ENCODE measurements at places on chromosomes 4 and X.

GRCh38 chr4:94758700-94759399 lies 1.1 kb downstream of the BMPR1B start:
- no peak for DNase-seq

- no peak for DNase-seq
Measured at GRCh38 chrX:118780509-118780908, 43.1 kb upstream of the ZCCHC12 start.

- no peak for DNase-seq
Measured at GRCh38 chr4:41540687-41541086, 2.7 kb downstream of the LIMCH1 start.

DNA sequence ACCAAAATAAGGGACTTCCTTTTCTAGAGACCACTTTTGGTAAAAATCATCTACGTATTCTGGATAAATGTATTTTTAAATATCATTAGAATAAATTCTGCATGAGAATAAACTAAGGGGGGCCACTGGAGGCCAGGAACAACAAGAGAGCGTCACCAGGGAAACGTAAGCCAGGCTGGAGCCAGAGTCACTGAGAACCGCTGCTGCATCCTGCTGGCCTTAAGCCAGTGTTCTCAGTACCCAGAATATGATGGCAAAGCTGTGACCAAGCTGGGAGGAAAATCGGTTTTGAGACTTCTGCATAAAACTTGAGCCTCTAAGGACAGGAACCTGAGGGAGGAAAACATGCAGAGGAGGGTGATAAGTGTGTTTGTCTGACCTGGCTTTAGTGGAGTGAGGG lies 63.0 kb upstream of the FAM9A start:
- DNase-seq: no peak

DNA sequence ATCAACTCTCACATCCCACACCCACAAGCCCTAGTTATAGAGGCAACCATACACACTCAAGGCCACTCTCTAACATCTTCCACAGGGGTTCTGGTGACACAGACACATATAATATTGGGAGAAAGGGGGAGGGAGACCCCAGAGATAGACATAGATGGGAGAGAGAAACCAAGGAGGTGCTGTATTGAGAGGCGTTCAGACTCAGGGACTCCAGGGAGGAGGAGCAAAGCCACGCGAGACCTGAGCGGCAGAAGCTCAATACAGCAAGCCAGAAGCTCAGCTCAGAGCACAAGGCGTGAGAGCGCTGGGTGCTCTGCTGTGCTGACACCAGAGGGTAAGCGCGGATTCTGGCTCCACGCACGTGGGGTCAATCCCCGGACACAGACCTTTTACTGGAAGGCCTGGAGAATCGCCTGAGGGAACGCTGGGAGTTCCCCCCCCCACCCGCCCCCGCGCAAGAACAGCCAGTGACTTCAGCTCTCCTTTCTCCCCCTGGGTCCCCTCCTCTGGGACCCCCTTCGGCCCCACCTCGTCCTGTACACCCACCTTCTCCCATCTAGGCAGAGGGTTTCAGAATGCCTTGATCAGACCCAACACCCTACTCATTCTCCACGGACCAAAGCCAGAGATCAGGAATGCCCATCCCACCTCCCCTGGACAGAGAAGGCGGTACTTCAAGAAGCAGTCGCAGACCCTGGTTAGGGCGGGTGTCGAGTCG lies 8.7 kb downstream of the MSX1 start:
- DNase-seq: no peak

GRCh38 chr4:159193046-159193620 lies 90.3 kb downstream of the RAPGEF2 start:
- DNase-seq: no peak

- no peak for DNase-seq
Measured at GRCh38 chrX:140933874-140934655, 68.3 kb upstream of the SPANXB1 start.

GRCh38 chr4:145260091-145260490 lies 79.7 kb upstream of the OTUD4 start:
- DNase-seq: no peak

- DNase-seq: no peak
Measured at GRCh38 chrX:49040376-49040955, 2.7 kb downstream of the TFE3 start.

GRCh38 chr4:187270154-187270553 lies 546.5 kb upstream of the FAT1 start:
- DNase-seq: no peak

GRCh38 chr4:15240764-15241163 lies 187.1 kb upstream of the C1QTNF7 start:
- no peak for DNase-seq

- no peak for DNase-seq
Measured at GRCh38 chr4:54929459-54929858, 195.9 kb downstream of the KDR start.

GRCh38 chr4:23333946-23334878 lies 555.6 kb downstream of the PPARGC1A start:
- DNase-seq: peak; percentile 40

DNA sequence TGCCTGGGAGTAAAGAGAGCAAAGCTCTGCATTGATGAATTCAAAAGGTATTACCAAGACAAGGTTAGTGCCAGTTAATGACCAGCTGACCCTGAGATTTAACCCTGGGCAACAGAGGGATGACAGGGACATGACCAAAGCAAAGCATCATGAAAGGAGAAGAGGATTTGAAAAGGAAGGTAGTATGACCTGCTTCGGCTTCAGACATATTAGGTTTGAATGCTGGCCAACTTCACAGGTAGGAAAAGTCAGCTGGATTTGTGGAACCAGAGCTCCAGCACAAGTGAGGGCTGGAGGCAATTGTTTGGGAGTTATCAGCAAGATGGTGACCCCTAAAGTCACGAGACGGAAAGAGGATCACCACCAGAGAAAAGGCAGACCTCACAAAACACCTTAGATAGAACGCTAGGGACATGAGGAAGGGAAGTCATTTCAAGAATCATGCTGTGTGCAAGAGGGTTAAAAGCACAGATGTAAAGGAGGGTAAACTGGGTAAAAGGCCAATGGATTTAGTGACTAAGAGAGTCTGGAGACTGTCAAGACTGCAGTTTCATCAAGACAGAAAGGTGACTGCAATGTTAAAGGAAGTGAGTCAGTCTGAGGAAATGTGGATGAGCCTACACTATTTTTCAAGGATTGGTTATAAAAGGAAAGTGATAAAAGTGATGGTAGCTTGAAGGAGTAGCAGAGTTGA lies 45.6 kb downstream of the SH3RF1 start:
- DNase-seq: no peak

- DNase-seq: no peak
Measured at GRCh38 chrX:153723351-153724251, 586 bp downstream of the BCAP31 start.

DNA sequence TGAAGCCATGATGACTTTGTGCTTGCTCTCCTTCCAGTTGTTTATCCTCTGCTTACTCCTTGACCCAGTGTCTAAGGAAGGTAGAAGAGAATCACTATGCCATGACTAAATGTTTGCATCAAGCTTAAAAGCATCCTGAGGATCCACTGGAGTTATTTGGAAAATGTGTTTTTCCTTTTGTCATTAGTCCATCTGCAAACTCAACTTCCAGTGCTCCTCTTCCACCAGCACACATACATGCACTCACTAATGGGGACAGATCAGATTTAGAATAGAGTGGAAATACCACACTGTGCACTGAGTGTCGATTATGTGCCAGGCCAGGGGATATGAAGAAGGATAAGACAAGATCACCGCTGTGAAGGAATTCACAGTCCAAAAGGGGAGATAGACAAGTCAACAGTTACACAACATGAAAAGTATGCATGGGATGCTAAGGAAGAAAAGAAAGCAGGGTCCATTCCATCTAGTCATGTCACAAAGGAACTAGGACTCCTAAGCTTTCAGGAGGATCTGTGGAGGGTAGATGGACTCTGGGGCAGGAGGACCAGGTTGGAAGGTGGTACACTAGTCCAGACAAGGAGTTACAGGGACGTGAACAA lies 1.9 kb downstream of the OCIAD2 start:
- DNase-seq: no peak

- DNase-seq: no peak
Measured at GRCh38 chr4:37236165-37236564, 8.4 kb upstream of the NWD2 start.

DNA sequence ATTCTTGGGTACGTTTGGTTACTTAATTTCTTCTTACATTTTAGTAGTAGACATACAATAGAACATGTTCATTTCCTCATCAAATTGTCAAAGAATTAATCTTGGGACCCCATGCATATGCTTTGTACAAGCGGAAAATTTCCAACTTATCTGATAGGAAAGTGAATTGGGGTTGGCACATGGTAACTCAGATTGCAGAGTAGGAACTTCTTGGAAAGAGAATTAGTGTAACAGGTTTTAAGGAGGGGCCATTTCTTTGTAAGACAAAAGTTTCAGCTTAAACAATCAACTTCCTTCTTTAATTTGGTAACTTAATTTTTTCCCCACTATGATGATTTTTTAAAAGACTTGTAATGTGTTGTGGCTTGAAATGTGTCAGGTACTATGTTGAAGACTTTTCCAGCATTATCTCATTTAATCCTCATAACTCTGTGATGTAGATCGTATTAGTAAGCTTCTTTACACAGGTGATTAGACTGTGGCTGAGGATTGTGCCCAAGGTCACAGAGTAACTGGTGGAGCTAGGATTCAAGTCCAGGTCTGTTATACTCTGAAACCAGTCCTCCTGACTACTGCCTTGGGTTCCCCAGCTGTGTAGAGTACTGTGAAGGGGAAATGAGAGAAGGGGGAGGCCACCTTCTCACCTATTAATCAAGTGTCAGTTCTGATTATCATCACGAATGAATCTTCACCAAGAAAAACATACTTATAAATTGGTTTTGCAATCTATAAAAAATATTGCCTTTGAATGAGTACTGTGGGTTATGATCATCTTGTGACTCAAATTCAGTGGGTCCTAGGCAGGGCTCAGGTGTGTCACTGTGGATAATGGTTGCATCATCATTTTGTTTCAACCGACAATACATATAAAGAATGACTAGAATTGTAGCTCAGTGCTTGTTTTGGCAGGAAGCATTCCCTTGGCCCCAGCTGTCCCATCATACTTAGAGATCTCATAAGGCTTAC lies 4.3 kb downstream of the GK start:
- no peak for DNase-seq

- DNase-seq: no peak
Measured at GRCh38 chrX:2566055-2566454, 65.3 kb upstream of the DHRSX start.

GRCh38 chrX:114675365-114675764 lies 91.5 kb downstream of the HTR2C start:
- no peak for DNase-seq

GRCh38 chr4:168880811-168881595 lies 129.1 kb downstream of the CBR4 start:
- DNase-seq: no peak

- DNase-seq: no peak
Measured at GRCh38 chrX:100649550-100650356, 5.8 kb downstream of the SRPX2 start.

DNA sequence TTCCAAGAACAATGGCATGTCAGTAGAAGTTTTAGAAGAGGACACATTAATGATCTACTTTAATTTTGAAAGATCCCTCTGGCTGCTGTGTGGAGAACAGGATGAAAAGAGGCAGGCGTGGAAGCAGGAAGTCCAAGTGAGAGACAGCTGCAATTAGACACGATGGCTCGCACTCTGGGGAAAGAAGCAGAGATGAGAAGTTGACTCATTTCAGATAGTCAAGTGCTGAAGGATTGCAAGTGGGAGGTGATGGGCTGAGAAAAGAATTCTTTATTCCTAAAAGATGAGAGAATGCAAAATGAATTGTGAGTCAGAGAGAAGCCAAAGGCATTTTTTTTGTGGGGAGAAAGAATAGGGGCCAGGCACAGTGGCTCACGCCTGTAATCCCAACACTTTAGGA lies 16.5 kb downstream of the RXFP1 start:
- no peak for DNase-seq

GRCh38 chr4:92270908-92271307 lies 32.9 kb upstream of the GRID2 start:
- no peak for DNase-seq

DNA sequence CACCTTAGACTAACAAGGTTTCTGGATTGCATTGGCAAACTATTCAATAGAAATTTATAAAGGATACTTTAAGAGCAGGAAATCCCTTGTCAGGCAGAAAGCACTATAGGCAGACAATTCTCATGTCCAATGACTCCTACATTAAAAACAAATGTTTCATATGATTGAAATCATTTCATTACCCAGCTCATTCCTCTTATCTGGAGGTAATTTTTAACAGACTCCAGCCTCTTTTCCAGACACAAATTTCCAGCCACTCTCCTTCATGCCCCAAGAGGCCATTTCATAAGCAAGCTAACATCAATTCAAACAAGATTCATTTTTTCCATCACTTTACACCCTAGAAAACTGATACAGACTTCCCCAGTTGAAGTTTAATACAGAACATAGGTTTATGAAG lies 495.1 kb upstream of the FRG1 start:
- DNase-seq: no peak
